NCI-H526 treated with DMSO at 0.1 percent for 48 hours (cell line): ENCODE measurements at places on chromosomes 11 and 22.
A peak's percentile ranks its signal among the peaks of the same experiment; 100 is the strongest.

- DNase-seq, result no peak
Measured at GRCh38 chr22:49462795-49463194, 364.9 kb downstream of the BRD1 start.

- DNase-seq, result peak; percentile 91
Measured at GRCh38 chr11:46617134-46617971, at the start of the genes ATG13 and HARBI1. ATG13 (plus strand) TSS chr11:46617553; CDS start chr11:46644292, 26,739 bp downstream. HARBI1 (minus strand) TSS chr11:46617227; CDS start chr11:46616237, 990 bp downstream.

DNA sequence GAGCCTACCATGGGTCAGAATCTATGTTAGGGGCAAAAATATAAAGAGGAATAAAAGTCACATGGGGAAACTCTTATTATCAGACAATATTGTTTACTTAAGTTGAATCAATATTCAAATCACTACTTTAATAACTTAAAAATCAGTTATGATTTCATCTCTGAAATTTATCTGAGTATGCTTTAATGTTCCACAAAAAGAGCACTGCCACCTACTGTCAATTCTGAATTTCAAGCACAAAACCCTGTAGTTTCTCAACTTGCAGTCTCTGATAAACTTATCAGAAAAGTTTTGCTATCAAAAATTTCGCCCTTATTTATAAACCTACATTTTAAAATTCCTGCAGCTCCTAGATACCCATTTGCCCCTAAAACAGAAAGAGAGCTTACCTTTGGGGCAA is 47.3 kb downstream of the RDX start:
- DNase-seq, result no peak

- DNase-seq, result no peak
Measured at GRCh38 chr11:10310301-10310841, 5.5 kb downstream of the ADM start.

DNA sequence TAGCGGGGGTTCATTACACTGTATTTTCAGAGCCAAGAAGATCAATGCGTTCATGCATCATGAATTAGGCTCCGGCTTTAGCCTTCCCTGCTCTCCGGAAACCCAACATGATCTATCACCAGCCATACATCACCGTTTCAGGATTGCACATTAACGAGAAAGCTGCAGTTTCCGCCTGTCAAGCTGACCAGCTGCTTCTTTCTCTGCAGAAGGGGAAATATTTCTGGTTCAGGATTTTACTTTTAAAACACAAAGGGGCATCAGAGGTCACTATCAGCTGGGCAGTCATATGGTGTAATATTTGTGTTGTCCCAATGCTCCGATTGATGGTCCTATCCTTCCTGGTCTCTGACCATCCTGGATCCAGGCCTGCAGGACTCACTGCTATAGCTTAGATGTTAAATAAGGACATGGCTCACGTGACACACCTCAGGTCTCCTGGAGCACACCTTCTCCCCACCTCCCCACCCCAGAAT is 21.4 kb upstream of the CADM1 start:
- peak; percentile 46 for DNase-seq

DNA sequence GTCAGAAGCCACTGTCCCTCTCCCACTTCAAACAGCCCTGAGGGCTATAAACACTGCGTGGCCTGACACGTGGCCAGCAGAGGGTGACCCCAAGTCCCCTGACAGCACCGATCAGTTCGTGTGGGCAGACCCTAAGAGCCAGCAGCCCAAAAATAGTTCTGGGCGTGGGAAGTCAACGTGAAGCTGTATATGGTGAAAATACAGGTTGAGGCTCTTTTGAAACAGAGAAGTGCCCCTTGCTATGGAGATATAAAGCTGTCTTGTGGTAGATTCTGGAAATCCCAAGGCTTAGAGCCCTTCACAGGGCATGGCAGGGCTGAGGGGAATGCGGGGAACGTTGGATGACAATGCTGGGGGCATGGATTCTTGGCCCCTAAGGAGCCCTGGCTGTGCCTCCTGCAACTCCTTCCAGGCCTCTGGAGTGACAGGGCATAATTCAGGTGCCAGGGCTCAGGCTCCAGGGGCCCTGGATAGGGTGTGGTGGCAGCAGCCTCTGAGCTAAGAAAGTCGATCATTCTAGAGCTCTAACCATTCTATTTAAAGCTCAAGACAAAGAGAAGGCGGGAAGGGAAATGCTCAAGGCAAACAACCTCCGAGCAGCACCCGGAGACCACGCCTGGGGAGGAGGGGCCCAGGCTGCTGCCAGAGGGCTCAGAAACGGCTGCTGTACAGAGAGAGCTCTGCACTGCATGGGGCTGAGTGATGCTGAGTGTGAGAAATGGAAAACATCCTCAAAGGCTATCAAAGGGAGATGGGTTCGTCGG is 60.4 kb upstream of the CD5 start:
- peak; percentile 16 for DNase-seq

DNA sequence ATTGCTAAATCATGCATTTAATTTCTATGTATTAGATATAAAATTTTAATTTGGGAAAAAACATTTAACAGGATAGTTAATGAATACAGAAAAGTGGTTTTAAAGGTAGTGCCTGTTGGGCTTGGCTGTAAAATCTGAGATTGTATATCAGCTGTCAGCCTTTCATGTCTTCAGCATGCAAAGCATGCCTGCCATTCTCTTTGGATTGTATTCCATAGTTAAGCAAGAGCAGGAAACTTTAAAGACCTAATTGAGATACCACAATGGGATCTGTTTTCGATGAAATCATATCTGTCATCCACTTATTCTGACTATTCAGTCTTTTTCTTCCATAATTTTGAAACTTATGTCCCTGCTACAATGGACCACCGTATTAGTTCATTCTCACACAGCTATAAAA is 451.0 kb upstream of the DDI1 start:
- no peak for DNase-seq

DNA sequence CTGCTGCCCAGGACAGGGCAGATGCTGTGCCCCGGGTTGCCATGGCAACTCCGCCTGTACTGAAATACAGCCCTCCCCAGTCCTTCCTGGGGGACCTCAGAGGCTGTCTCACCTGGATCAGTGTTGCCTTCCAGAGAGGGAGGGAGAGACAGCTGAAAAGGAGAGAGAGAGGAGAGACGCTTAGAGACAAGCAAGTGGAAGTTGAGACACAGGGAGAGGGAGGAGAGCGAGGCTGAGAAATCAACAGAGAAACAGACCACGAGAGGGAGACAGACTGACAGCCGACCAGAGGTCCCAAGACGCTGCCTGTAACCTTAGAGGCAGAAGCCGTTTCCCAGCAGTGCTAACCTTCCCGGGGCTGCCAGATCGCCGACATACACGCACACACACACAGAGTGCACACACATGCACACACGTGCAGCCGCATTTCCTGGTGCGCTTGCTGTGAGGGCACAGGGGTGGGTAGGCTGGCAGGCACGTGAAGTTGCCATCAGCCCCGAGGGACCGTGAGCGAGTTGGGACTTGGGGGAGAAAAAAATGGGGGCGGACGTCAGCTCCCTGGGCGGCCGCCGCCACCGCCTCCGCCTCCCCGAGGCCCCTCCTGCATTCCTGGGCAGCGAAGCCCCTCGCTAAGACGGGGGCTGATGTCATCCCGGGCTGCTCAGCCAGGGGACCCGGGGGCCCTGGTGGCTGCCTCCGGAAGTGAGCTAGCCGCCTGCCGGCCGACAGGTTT is 88.6 kb upstream of the CRYBB3 start:
- DNase-seq, result peak; percentile 52

GRCh38 chr11:8252946-8253345 is 10.7 kb downstream of the LMO1 start:
- no peak for DNase-seq

DNA sequence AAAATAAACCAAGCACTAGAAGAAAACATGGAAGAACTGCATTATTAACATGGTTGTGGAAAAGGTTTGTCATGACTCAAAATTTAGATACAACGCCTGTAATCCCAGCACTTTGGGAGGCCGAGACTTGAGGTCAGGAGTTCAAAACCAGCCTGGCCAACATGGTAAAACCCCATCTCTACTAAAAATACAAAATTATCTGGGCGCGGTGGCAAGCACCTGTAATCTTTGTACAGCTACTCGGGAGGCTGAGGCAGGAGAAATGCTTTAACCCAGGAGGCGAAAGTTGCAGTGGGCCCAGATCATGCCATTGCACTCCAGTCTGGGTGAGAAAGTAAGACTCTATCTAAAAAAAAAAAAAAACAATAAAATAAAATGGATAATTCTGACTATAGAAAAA is 23.7 kb downstream of the GNB1L start:
- DNase-seq, result no peak

DNA sequence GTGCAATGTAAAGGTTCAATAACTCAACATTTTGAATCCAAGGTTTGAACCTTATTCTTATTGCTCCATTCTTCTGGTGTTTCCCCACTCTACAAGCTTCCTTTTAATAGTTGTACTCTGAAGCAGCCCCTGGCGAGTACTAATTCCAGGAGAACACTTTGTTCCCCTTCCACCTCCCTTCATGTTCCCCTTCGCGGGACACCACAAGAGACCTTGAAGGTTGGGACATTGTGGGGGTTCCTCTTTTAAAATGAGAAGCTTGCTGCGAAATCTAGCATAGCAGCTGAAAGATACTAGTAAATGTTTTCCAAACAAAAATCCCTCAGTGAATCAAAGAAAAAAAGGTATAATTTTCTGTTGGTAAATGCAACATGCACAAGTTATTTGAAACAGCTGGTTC is 626.3 kb upstream of the LRRC4C start:
- DNase-seq, result no peak

DNA sequence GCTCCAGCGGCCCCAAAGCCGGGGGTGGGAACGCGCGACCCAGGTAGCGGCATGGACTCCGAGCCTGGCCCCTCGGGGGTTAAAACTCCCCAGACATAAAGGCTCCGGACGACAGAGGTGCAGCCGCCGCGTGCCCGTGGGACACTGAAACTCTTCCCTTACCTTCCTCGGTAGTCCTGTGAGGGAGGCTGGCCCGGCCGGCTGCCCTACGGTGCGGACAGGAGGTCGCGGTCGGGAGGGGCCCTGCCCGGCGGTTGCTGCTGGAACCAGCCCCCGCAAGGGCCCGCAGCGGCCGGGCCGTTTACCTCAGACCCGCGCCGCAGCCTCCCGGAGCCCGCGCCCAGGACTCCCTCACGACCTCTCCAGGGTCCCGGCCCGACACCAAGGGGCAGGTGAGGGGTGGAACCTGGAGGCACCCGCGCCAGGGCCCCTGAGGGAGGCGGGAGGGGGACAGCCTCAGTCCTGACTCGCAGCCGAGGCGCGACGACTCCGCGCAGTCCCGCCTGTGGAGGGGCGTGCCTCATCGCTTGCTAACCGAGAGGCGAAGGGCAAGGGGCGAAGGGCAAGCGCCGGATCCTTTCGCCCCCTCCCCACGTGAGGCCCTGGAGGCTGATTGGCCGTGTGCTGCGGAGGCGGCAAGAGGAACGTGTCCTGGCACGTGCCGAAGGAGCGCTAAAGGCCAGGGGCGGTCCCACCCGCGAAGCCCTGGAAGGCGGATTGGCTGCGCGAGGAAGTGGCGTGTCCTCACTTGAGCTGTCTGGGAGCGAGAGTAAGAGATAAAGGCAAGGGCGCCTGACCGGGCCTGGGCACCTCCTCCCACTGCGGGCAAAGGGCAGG is at the start of gene UPB1:
Gene UPB1, plus strand, starts transcription at position 805 of the 837 bp plus-strand sequence. CDS start 72 bp downstream, outside the sequence.
- DNase-seq, result no peak

DNA sequence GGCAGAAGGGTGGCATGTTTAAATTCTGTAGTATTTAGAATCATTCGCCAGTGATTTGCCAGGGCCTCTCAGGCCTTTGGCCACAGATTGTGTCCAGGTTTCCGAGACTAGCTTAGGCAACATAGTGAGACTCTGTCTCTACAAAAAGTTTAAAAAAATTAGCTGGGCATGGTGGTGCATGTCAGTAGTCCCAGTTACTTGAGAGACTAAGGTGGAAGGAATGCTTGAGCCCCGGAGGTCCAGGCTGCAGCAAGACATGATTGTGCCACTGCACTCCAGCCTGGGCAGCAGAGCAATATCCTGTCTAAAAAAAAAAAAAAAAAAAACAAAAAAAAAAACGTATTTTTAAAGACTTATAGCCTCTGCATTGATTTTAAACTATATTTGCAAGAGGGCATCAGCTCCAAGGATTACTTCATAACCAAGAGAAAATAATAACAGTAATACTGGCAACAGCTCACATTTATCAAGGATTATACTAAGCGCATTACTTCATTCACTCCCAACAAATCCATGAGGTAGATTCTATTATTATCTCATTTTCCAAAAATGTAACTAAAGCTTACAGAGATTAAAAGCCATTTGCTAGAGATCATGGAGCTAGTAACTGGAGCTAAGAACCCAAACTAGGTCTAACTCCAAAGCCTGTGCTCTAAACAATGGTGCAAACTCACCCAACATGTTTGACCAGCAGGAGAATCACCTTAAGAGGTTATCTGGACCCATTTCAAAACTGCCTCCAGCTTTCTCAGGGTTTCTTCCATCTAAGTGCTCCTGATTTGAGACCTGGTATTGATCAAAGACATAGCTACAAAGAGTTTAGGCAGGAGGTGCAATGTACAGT is 32.6 kb upstream of the SLC6A5 start:
- no peak for DNase-seq

- DNase-seq, result no peak
Measured at GRCh38 chr11:116984589-116984988, 113.6 kb downstream of the SIK3 start.

GRCh38 chr11:123531325-123531724 is 101.3 kb downstream of the GRAMD1B start:
- no peak for DNase-seq

DNA sequence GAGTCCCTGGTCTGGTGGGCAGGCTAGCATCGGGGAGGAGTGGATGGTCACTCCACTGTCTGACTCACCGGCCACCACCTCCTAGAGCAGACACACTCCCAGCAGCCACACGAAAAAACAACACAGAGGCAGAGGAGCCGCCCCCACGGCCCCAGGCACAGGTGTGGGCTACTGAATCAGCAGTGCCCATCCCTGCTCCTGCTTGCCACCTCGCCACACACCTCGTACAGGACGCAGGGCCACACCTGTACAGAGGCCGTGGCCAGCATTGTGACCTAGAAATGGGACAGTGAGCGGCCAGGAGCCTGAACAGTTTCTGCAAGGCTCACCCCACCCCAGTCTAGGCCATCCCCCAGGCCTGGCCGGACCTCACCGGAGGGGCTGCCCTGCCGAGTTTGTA is 14.0 kb downstream of the TRIM29 start:
- no peak for DNase-seq

- no peak for DNase-seq
Measured at GRCh38 chr22:47547881-47548650, 785.6 kb downstream of the TBC1D22A start.

DNA sequence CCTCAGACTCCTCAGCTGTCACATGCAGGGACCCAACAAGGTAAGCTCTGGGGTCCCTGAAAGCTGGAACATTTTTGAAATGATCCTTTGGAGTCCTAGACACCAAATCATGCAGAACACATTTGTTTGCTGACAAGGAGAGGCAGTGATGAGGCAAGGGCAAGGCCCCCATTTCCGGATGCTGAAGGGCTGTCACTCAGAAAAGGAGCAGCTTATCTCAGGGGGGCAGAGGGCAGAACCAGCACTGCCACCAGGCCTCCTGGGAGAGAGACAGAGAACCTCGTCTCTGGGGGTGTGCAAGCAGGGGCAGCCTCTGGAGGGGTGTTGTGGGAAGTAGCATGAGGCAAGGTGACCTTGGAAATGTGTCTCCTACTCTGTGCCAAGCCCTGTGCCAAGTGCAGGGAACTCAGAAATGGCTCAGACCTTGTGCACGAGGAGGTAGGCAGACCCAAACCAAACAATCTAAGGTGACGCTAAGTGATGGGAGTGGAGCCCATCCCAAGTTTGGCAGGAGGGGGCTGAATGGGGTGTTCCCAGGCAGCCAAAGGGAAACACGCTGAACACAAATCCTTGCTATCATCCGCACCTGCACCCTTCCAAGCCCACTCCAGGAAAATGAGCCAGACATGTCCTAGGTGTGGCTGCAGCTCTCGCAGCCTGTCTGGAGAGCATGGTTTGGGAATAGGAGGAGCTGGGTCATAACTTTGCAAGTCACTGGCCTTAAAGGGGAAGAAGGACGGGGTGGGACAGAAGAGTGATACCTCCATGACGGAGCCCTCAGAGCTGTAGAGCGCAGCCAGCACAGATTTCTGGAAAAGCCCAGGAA is 94.2 kb downstream of the PDE2A start:
- DNase-seq, result no peak
